ENCODE measurements at places on chromosomes 5 and 9.
A peak's percentile ranks its signal among the peaks of the same experiment; 100 is the strongest.

DNA sequence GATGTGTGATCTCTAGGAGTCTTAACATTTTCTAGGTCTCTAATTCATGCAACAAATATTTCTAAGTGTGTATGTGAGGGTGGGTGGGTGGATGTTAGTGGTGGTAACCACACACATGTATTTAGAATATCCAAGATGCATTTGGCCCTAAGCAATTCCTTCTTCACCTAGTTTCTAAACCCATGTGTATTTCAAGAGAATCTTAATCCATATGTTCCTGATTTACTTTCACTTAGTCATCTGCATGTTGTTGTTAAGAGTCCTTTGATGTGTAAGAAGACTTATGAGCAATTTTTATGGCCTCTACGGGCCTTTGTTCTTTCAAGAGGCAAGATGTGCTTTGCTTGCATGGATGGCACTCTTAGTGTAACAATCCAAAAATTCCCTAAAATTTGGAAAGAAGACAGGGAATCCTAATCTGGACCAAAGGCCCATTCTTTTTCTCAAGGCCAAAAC lies 282.6 kb downstream of the SPATA31D1 start:
- no peak for DNase-seq

DNA sequence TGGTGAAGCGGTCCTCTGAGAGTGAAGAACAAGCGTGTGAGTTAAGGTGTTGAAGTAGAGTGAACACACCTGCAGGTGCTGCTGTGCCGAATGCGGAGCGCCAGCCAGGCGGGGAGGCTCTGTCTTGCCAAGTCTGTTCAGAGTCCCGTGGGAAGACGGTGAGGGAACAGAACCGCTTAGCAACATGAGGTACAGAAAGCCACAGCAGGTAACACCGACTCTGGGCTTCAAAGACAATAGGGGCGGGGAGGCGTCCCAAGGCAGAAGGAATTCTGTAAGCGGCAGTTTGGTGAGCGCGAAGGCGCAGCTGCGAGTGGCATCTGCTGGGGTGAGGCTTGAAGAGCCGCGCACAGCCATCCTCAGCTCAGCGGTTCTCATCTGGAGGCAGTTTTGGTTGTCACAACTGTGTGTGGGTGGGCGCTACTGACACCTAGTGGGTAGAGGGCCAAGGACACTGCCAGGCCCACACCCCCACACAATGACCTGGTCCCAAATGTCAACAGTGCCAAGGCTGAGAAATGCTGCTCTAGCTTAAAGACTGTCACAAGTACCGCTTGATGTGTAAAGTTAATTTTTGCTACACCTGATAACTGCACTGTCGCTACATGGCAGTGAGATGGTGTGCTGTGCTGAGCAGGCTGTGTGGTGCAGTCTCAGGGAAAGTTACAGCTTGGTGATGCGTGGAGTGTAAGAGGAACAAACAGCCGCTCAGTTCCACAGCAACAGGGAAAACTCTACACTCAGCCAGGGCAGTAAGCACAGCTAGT lies 67.4 kb upstream of the TBC1D9B start:
- peak; percentile 46 for DNase-seq

- DNase-seq, result peak; percentile 24
These were observed 583 bp downstream of the DIAPH1 start for GRCh38 chr5:141618030-141618803.

DNA sequence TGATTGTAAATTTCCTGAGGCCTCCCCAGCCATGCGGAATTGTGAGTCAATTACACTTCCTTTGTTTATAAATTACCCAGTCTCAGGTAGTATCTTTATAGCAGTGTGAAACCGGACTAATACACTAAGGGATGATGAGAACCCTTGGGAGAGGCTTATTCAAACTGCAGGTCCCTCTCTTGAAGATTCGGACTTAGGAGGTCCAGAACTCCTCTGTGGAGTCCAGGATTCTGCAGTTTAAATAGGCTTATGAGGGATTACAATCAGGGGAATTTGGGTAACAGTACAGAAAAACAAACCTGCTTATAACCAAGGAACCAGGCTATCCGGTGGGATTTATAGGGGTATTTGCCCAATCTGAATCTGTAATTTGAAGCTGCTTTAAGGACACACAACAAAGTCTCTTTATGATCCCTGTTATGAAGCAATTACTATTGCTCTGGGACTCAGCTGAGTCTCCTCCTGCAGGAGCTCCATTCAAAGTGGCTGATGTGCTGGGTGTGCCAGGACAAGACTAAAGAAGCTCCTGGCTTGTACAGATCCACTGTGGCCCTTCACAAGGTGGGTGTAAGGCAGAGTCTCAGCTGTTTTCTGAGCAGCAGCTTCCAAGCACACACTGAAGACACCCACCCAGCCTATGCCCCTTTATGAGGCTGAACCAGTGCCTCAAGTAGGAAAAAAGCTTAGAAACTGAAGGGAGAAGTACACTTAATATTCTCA lies 41.8 kb upstream of the LHFPL2 start:
- no peak for DNase-seq

DNA sequence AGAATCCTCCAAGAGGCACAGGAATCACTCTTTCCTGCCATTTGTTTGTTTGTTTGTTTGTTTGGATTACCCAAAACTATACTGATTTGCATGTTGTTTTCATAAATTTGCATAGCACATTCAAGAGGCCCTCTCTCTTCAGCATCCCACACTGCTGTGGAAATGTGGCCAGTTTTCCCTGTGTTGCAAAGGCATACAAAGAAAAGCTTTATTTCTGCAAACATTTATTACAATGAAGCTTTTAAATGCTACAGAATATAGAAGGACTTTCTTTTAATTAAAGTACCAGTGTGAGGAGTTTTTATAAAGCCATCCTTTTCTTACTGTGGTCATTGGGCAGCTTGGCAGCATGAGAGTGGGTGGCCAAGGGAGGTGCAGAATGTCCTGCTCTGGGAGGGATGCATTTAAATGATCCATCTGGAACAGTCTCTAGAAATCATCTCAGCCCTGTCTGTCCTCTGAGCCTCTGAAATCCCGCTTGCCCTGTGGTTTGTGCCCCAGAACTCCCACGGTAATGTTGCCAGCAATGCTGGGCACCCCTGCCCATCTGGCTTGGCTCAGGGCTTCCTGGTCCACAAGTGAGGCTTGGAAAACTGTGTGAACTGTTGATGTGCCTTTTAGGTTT lies 356.8 kb upstream of the KIF2A start:
- no peak for DNase-seq
